ENCODE measurements at places on chromosomes 5 and 9.

DNA sequence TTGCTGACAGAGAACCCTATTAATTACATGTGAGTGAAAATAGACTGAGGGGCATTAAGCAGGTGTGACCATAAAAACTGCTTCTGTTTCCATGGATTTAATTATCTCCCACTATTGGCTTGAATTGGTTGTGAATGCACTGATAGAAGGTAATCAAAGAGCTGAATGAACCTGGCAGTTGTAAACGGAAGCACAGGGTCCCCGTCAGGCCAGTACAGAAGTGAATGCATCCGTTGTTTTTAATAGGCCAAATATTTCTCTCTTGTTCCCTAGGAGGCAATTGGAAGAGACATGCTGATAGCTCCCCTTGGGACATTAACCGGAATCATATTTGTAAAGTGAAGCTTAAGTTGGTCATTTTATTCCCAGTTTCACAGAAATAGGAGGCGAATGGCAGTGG lies 147.0 kb downstream of the CAVIN4 start:
- no peak for DNase-seq

- DNase-seq, result no peak
Observed at GRCh38 chr9:76323490-76323889, 70.7 kb downstream of the RFK start.

- no peak for DNase-seq
Observed at GRCh38 chr5:179374506-179375235, 29.4 kb upstream of the ADAMTS2 start.

DNA sequence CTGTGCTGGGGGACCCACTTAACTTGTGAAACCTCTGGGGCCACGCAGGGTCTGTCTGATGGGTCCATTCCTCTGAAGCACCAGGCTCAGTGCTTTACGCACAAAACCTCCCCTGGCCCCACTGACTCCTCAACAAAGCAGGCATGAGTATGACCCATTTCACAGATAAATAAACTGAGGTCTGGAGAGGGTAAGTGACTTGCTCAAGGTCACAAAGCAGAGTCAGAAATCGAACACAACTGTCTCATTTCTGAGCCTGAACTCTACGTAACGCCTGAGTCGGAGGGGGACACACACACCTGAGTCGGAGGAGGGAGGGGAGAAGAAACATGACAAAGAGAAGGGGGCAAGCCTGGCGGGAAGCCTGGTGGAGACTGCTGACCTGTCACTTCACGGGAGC lies 48.0 kb upstream of the RAPGEF1 start:
- DNase-seq, result no peak

- DNase-seq, result no peak
Observed at GRCh38 chr5:178182158-178182876, 4.9 kb downstream of the GMCL2 start.

DNA sequence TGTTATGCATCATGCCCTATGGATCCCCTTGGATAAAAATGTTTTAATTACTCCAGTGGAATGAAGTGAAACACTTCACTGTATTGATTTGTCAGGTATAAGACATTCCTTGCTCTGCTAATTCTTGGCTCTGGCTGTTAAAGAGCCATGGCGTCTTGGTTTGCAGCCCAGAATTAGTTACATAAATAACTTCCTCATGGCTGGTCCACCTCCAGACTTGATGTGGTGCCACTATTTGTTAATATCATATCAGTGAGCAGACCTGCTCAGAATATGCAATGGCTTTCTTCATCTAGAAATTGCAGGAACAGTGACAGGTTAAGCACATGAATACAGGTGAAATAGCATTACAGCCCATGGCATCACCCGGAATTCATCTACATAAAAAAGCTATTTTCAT lies 446.9 kb upstream of the GRIN3A start:
- DNase-seq, result no peak

- no peak for DNase-seq
Observed at GRCh38 chr5:145824040-145824439, 11.1 kb downstream of the PRELID2 start.

- DNase-seq, result no peak
Observed at GRCh38 chr5:135218486-135218755, 180.6 kb downstream of the MACROH2A1 start.

- DNase-seq, result no peak
Observed at GRCh38 chr5:31982621-31983020, 191.5 kb downstream of the GOLPH3 start.

DNA sequence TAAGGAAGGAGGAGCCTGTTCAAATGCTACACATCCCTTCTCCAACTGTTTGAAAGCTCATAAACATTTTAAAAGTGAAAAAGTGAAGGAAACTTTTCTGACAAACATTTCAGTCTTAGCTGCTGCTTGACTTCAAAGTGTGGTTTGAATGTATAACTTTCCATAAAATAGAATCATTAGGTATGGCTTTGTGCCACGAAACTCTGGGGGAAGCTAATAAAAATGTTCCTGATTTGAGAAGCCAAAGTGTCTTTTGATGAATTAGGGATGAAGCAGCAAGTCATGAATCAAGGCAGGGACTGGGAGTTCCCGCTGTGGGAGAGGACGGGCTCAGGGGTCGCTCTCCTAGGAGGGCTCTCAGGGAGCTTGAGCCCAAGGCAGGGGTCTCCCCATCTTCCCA lies 15.3 kb downstream of the MVB12B start:
- no peak for DNase-seq

GRCh38 chr5:176432707-176433106 lies 15.5 kb upstream of the FAF2 start:
- no peak for DNase-seq

- DNase-seq, result no peak
Observed at GRCh38 chr5:25515525-25515924, 870.7 kb upstream of the CDH10 start.
